Activated CD4-positive, alpha-beta T cell treated with anti-CD3 and anti-CD28 coated beads, Interleukin-2, amount 50 U/mL, for 1 hour (primary cell): ENCODE measurements at places on chromosomes 1 and 21.

- DNase-seq = peak; percentile 26
Measured at GRCh38 chr1:117661027-117661426, 55.2 kb downstream of the TENT5C start.

DNA sequence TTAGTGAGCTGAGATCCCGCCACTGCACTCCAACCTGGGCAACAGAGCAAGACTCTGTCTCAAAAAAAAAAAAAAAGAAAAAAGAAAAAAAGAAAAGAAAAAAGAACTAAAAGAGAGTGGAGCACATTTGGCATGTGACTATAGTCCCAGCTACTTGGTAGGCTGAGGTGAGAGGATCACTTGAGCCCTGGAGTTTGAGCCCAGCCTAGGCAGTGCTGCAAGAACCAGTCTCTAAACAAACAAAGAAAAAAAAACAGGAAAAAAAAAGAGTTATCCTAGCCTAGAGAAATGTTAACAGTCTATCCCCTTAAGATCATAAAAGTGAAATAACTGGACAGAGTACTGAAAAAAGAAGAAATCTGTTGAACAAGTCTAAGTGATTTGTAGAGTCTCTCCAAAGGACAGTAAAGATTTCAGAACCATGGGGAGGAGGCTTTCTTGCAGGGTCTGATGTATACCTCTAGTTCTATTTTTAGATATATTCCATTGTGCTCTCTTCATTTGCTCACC lies 4.5 kb upstream of the PRDX1 start:
- no peak for DNase-seq

DNA sequence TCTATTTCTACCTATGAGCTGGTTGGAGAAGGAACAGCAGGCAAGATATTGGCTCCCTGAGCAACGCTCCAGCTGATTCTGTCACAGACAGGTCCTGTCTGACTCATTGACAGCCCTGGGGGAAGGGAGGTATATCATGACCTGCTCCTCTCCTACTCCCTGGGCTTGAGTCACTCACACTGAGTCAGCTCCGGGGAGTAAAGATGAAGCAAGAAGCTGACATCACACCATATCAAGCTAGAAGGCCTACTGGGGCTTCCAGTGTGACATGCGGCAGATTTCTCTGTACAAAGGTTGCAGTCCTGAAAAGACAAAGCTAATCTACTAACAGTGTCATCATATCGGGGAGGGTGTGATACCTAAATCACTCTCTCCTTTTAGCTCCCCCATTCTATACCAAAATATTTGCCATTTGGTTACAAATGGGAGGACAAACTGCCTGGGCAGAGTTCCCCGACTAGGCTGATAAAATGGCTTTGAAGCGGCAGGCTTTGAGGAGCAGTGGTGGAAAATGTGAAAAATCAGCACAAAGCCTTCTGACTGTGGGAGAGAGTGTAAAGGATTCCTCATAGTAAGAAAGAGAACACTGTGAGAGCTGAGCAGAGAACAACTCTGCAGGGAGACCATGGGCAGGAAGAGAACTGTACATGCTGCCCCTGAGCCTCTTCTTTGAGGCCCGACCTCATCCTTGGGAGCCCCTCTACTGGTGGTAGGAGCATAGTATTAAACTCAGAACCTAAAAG lies 15.5 kb downstream of the PI4KB start:
- DNase-seq = peak; percentile 37

GRCh38 chr1:177423090-177423489 lies 252.3 kb downstream of the BRINP2 start:
- no peak for DNase-seq

DNA sequence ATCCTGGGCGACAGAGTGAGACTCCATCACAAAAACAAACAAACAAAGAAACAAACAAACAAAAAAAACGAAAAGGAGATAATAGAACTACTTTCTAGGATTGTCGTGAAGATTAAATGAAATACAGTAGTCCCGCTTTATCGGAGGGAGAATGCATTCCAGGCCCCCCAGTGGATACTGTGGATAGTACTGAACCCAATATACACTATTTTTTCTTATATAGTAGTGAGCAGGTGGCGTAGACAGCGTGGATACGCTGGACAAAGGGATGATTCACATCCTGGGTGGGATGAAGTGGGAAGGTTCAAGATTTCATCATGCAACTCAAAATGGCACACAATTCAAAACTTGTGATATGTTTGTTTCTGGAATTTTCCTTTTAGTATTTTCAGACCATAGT lies 8.0 kb downstream of the SLC35F3 start:
- no peak for DNase-seq

- DNase-seq = no peak
Measured at GRCh38 chr1:97372531-97372930, 548.3 kb downstream of the DPYD start.

DNA sequence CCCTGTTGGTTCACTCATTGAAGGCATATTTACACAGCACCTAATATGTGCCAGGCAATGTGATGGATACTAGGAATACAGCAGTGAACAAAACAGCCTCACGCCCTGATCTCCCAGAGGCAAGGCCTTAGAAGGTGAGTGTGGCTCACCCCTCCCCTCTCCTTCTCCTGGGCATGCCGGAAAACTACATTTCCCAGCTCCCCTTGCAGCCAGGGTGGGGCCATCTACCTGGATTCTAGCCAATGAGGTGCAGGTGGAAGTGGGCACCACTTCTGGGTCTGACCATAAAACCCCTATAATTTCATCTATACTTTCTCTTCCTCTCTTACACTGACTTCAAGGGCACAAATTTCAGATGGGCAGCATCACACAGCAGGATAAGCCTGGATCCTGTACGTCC lies 63.8 kb downstream of the FBXO2 start:
- no peak for DNase-seq

- no peak for DNase-seq
Measured at GRCh38 chr1:237712586-237713157, 178.1 kb downstream of the ZP4 start.

DNA sequence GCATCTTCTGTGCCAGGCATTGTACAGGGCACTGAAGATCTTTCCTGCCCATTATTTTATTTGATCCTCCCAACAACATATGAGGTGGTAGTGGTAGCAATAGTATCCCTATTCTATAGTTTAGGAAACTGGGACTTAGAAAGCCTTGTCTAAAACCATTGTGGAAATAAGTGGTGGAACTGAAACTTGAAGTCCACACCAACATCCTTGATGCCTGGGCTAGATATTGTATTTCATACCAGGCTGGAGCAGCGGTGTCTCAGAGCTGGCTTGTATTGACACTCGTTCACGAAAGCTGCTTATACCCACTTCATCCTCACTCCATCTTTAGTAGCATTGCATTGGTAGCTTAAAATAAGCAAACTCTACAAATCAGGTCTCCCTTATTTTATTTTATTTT lies 9.7 kb upstream of the CTSS start:
- no peak for DNase-seq

DNA sequence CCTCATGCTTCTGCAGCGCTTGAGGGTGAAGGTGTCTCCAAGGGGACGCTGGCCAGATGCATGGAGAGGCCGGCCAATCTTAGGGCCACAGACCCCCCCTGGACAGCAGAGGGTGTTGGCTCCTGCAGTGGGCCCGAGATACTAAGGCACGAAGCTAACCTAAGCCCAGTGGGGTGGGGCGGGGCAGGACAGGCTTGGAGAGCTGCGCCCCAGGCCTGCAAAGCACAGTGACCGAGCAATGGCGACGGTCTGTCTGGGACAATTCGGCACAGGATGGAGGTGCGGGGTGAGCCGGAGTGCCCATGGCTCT lies 1.3 kb downstream of the FNDC10 start:
- DNase-seq = no peak

GRCh38 chr21:44947930-44948331 lies 8.1 kb downstream of the SLX9 start:
- no peak for DNase-seq

DNA sequence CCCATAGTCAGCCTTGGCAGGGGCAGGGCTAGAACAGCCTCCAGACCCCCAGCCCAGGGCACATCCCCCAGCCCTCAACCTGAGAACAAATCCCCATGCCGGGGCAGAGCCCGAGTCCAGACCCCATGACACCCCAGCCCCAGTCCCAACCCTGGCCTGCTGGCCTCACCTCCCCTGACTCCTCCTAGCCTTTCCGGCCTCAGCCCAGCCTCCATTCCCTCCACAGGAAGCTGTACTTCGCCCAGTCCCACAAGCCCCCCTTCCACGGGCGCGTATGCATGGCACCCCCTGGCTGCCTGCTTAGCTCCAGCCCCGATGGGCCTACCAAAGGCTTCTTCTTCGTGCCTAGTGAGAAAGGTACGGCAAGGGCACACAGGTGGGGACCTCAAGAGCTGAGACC lies 50.4 kb downstream of the DISP3 start:
- no peak for DNase-seq

DNA sequence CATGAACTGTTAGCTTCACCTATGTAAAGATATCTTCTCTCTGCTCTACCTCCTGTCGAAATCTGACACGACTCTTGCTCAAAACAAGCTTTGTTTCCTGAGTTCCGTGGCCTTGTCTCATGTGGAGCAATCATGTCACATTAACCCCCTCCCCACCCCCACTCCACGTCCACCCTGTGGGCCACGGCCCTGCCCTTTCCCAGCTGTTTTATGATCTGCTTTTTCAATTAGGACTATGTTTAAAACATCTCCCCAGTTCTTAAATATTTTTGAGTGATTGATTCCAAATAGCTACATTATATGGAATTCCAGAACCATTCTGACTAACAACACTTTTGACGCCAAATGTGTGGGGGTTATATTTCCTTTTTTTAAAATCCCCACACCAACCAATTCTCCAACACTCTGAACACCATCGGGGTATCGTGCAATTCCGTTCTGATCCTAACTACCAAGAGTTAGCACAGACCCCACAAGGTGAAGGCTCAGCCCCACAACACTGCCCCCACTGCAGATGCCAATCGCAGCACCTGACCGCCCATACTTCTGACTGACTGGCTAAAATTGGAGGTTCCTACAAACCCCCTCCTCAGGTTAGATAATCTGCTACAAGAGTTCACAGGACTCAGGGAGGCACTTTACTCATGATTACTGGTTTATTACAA lies 12.7 kb upstream of the S100A8 start:
- DNase-seq = no peak
